ENCODE measurements at places on chromosomes 2 and 18.

- no peak for DNase-seq
These were observed 279.2 kb upstream of the THSD7B start for GRCh38 chr2:136486115-136486514.

GRCh38 chr2:70396612-70397011 lies 94.7 kb upstream of the FAM136A start:
- DNase-seq: no peak

- DNase-seq: no peak
These were observed 37.7 kb downstream of the FBXO48 start for GRCh38 chr2:68429311-68429826.

- DNase-seq: no peak
These were observed 85.1 kb downstream of the UGP2 start for GRCh38 chr2:63926815-63927214.

DNA sequence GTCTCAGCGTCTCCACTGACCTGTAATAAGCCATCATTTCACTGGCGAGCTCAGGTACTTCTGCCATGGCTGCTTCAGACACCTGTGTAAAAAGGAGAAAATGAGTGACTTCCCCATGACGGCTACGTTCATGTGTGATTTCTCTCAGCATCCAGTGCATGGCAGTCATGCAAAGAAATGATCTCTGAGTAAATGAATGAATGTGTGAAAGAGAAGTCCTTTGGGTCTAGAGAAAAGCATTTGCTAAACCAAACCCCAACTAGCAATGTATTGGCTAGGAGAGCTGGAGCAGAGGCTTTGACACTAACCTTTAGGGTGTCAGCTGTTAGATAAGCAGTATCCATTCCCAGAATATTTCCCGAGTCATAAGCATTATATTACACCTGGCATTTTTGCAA lies 417 bp downstream of the IL1B start:
- no peak for DNase-seq

DNA sequence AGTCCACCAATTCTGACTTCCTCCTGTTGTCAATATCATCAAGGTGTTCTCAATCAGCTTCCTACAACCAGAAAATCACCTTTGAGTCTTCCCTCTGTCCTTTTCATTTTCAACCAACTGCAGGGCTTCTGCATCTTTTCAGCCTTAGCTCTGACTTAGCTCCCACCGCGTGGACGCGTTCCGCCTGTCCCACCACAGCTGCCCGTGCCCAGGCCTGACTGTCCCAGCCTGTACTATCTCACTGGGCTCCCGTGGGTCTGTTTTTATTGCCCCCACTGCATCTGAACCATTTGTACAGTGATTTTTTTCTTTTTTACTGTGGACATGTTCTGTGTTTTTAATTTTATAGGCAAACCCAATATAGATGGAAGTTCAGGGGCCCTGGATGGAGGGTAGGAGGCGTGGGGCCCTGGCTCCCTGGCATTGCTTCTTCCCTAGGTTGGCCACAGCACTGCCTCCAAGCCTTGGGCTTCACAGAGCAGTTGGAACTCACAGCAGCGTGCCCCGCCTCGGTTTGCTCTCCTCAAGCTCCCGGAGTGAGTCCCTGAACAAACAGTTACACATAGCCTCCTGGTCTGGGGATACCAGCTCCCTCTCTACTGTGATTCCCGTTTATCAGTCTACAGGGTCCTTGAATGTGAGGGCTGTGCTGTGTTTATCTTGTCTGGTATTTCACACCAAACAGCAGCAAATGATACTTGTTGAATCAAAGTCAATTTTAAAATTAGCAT lies 280.6 kb upstream of the PXDN start:
- no peak for DNase-seq

GRCh38 chr2:70536517-70537055 lies 17.0 kb downstream of the TGFA start:
- DNase-seq: no peak

GRCh38 chr18:63207143-63207790 lies 112.3 kb downstream of the BCL2 start:
- no peak for DNase-seq

DNA sequence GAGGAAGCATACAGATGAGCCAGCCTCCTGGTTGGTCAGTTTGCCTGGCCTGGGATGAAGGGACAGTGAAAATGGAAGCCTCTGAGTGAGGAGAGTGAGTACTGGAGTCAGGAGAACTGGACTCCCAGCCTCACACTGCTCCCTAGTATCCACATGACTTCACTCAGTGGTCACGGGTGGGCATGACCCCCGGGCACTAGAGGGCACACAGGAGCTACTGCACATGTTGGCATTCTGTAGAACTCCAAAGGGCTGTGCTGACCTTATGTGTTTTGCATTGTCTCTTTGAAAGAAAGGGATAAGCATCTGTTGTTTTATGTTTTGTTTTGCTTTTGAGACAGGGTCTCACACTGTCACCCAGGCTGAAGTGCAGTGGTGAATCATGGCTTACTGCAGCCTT lies 23.7 kb downstream of the NCAPH start:
- peak; percentile 33 for DNase-seq

- DNase-seq: no peak
These were observed 249.0 kb upstream of the OSR1 start for GRCh38 chr2:19607400-19607799.

GRCh38 chr2:187774551-187775071 lies 220.4 kb upstream of the TFPI start:
- DNase-seq: peak; percentile 18

GRCh38 chr2:144686518-144687215 lies 166.7 kb upstream of the ZEB2 start:
- no peak for DNase-seq

DNA sequence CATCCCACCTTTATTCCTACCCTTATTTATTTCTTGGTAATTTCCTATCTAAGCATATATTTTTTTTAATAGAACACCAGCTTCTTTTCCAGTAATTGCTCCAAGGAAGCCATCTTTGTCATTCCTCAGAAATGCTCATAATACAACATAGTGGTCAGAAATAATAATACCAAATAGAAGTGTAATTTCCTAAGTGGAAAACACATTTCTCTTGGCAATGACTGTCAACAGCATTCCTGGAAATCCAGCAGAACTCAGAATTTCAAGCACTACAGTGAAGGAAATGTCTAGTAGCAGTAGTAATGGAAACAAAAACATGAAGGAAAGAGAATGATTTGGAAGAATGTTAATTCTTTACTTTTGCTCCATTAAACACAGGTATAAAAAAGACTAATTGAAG lies 56.6 kb downstream of the GDF7 start:
- DNase-seq: no peak

DNA sequence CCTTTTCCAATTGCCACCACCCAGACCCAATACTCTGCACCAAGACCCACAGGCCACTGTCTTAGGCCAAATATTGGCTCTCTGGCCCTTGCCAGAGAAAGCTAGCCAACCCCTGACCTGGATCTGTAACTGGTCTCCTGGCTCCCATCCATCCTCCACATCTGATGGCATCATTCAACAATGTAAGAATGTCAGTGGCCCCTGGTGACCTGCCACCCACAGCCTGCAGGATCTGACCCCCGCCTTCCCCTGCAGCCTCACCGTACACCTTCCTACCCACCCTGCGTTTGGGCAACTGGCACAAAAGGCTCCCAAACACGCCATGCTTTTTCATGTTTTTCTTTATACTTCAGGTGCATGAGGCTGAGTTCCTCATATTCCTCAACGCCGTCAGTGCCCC lies 60.0 kb upstream of the ASAP2 start:
- no peak for DNase-seq

DNA sequence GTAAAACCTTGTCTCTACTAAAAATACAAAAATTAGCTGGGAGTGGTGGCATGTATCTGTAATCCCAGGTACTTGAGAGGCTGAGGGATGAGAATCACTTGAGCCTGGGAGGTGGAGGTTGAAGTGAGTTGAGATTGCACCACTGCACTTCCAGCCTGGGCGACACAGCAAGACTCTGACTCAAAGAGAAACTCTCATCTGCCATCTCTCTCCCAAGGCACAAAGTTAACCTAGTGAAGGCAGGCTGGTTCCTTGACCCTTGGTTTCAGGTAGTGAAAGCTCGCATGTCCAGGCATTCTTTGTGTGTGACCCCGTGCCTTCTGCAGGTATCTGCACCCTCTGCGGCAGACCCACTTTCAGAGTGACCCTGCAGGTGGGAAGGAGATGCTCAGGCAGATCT lies 100.0 kb downstream of the WDSUB1 start:
- no peak for DNase-seq

DNA sequence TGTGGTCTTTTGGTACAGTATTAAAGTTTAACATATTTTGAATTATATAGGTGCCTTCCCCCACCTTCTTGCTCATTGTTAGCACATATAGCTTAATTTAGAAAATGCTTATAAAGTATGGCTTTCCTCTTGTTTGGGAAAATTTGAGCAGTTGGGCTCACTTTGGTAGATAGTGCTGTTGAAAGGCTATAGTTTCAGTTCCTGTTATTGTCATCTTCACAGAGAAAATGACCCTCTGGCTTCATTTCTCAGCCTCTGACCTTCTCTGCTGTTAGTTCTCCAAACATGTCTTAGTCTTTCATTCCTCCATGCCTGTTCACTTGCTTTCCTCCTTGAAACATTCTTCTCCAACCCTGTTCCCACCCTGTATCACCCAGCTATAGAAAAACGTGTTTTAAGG lies 200.6 kb downstream of the WDR7 start:
- DNase-seq: no peak

DNA sequence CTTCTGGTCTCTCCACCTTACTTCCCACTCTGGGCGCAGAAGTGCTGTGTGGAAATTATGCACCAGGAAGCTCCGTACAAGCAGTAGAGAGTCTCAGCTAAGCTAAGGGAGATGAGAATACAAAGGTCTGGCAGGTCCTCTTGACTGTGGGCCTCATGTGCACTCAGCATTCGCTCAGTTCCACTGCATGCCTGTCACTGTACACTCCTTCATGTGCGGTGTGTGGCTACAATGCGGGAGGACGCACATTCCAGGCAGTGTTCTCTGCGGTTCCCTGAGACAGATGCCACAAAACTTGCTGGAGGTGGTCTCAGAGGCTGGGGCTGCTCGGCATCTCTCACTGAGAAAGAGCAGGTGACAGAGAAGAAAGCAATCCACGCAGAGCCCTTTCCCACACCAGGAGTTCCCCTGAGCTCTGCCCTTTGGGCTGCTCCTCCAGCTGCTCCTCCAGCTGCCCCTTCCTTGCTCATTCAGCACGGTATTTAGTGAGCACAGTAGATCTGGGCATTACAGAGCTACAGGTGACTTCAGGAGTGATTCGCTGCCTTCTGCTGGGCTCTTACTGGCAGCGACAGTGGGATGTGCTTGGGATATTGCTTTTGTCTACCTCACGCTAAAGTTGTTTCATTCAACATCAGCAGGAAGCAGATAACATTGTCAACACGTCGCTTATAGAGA lies 176.6 kb downstream of the SH3RF3 start:
- no peak for DNase-seq

- DNase-seq: no peak
These were observed 32.7 kb downstream of the NCL start for GRCh38 chr2:231431606-231432005.

GRCh38 chr2:145106293-145106692 lies 586.4 kb upstream of the ZEB2 start:
- DNase-seq: no peak

DNA sequence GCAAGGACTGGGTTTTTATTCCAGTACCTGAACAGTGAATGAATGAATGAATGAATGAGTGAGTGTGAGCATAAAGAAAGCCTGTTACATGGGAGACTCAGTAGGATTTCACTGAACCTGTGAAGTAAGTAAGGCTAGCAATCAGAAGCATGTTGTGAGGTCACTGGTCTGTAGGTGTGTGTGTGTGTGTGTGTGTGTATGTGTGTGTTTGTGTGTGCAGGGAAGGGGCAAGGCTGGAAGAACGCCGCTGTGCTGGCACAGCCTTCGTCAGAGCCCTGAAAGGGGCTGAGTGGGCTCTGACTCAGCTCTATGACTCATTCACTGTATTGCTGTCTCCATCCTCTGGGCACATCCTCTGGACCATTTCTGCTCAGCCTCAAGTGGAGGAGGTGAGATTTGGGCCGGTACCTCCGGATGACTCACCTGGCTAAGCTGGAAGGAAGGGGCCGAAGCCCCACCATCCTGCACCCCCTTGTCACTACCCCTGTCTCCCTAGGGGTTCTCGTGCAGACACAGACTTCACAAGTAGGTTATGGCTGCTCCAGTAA lies 51.4 kb upstream of the MRPL33 start:
- DNase-seq: peak; percentile 99

DNA sequence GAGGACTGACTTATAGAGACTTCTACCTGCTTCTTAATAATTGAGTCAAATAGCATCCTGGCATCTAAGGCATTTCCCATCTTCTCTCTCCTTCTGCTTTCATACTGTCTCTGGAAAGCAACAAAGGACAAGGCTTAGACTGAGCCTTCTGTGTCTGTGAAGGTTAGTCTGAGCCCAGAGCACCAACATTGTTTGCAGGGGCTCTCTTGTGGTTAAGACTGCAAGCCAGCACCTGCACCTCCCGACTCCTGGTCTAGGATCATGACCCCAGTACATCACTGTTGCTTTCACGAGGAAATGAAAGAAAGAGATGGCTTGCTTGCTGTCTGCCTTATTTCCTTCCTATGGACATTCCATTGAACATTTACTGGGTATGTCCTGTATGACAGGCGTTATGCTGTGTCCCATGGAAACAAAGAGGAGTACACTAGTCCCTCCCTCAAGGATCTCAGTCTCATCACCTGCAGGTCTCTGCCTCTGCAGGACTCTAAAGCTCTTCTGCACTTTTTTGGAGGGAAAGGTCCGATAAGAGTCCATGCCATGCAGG lies 315.8 kb upstream of the EPAS1 start:
- DNase-seq: no peak

DNA sequence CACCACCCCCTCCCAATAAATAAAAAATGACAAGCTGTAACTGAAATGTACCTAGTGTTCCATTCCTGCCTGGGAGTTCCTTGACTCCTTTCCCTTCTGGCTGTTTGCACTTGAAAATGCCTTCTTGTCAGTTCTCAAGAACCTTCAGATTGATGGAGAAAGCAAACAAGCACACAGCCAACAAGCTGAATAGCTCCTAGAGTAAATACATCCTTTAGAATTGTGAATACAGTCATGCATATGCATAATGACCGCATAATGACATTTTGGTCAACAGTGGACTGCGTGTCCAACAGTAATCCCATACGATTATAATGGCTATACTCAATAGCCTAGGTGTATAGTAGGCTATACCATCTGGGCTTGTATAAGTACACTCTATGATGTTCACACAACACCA lies 97.0 kb downstream of the LYPD6 start:
- no peak for DNase-seq

- DNase-seq: no peak
These were observed 122.1 kb upstream of the STPG4 start for GRCh38 chr2:47277187-47277586.

- DNase-seq: no peak
These were observed 2.0 kb downstream of the STAT4 start for GRCh38 chr2:191148791-191149190.

GRCh38 chr2:199366406-199366805 lies 91.3 kb downstream of the SATB2 start:
- peak; percentile 65 for DNase-seq

GRCh38 chr2:98473995-98474780 lies 29.5 kb downstream of the INPP4A start:
- DNase-seq: no peak

DNA sequence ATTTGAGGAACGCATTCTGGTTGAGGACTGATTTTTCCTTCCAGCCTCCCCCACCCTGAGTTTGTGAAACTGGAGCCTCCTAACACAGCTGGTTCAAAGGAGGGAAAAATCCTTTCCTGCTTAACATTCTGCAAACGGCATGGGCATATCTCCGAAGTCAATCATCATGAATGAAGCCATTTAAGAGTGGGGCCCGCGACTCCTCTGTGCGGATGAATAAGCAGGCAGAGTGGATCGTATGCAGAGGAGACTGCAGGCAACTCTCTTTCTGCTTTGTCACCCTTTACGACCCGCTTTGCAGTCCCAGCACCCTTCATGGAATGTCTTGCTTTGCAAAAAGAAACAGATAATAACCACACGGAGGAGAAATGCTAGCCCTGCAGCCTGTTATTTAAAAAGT lies 305.2 kb downstream of the CLIP4 start:
- DNase-seq: no peak

Data from SW480 (cell line).